Hypothalamus (tissue), 51 donors: ENCODE measurements at places on chromosomes 12 and 14.
A peak's percentile ranks its signal among the peaks of the same experiment; 100 is the strongest.

GRCh38 chr14:20164462-20164861, 25.8 kb downstream of the OR4N5 start:
- no peak for DNase-seq

- no peak for DNase-seq
Observed at GRCh38 chr14:100901391-100902183, 1.9 kb downstream of the RTL1 start.

GRCh38 chr12:46926526-46926925, 100.7 kb upstream of the SLC38A4 start:
- DNase-seq: no peak

DNA sequence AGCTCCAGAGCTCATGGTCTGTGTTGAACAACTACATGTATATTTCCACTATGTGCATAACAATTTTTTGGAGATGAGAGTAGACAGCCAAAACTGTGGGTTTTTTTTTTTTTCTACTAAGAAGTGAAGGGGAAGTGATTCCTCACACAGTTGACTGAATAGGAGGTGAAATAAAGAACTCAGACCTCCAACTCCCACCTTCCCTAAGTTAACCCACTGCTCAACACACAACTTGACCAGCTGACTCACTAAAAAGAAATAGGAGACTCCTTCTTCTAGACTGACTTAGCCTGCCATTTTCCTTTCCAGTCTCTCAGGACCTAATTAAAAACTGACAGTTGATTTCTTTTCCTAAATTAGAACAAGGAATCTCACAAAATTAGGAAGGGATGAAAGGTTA, 1.7 kb downstream of the M6PR start:
- DNase-seq: no peak

- DNase-seq: no peak
Observed at GRCh38 chr14:55814873-55815272, 234.9 kb downstream of the KTN1 start.

DNA sequence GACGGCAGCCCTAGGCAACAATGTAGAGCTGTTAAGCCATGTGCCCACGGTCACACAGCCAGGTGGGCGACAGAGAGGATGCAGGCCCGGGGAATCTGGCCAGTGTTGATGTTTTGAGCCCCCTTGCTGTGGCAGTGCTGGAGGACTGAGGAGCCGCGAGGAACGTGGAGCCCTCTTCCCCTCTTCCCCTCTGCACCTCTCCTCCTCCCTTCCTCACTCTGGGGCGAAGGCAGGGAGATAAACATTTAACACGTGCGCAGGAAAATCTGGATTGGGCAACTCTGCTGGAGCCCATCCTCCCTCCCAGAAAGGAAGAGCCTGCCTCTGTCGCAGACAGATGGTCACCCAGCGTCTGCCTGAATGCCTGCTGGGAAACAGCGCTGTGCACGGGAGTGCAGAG, 376.8 kb downstream of the FUT8 start:
- no peak for DNase-seq

DNA sequence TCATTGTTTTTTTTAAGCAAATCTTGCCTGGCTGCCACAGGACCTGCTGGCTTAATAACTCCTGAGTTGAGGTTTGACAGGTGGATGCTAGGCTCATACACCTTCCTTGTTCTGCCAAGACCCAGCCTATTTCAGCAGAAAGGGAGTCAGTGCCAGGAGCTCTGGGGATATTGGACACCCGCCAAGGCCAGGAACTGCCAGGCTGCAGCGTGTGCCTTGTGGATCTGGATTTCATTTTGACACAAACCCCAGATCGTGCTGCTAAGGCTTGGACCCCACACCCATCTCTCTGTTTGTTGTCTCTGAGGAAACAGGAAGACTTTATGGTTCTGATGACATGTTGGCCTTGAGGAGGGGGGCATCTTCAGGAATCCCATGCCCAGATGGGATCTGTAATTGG, 44.4 kb upstream of the PRIMA1 start:
- DNase-seq: no peak

- no peak for DNase-seq
Observed at GRCh38 chr14:25117342-25117741, 67.4 kb upstream of the STXBP6 start.

DNA sequence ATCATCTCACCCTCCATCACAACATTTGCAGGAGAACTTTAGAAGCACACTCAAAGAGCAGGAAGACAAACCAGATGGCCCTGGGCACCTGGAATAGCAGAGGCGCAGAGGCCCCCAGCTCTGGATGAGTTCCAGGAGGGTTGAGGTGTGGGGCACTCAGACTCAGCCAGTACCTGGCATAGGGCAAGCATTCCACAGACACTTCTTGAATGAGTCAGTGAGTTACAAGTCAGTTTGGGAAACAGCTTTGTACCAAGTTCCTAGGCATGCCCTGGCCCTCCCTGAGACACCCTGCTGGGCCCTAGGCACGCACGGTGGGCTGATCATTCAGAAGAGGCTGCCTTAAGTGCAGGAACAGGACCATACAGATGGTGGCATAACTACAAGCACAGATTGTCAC, 54.3 kb downstream of the MAP3K9 start:
- no peak for DNase-seq

GRCh38 chr12:109928058-109928656, 28.1 kb downstream of the TCHP start:
- DNase-seq: no peak

GRCh38 chr12:103956509-103957027, 9.1 kb upstream of the TDG start:
- peak; percentile 30 for DNase-seq

- DNase-seq: no peak
Observed at GRCh38 chr12:65956056-65956738, 131.9 kb downstream of the HMGA2 start.

DNA sequence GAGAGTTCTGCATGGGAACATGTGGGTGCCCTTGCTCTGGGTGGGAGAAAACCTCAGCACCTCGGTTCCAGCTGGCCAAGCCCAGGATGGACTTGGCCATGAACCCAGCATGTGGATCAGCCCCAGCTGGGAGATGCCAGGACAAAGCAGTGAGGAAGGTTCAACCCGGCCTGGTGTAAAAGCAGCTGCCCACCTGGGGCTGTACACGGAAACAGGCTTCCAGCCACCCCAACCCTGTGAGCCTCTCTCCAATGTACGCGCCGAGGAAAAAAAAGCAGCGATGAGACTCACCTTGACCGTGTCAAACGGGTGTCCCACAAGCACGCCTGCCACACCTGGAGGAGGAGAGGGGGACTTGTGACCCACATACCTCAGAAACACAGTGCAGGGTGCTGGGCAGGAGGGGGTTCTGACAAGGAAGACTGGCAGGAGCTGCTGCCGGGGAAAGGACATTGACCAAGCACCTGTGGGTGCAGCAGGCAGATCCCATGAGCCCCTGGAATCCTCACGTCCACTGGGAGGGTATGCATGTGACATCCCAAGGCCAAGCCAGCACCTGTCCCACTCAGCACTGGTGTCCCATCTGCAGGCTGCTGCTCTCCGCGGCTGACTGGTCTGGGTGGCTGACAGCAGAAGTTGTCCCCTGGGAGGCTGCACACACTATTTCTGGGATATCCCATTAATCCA, 7.5 kb downstream of the SLC25A29 start:
- no peak for DNase-seq

DNA sequence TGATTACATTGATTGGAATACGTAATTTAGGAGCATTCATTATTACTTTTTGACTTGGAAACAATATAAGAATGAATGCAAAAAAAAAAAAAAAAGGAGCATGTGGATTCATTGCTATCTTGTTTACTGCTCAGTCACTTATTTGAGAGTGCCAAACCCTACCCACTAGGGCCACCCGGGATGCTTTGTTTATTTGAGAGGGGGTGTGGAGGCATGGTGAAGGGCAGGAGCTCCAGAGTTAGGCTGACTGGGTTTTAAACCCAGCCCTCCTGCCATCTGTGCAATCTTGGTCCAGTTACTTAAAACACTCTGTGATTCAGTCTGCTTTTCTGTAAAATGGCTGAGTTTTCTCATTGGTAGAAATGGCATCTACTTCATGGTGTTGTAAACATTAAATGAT, 195.2 kb downstream of the RAD51B start:
- no peak for DNase-seq

- DNase-seq: no peak
Observed at GRCh38 chr14:89429199-89430181, 12.5 kb upstream of the FOXN3 start.

DNA sequence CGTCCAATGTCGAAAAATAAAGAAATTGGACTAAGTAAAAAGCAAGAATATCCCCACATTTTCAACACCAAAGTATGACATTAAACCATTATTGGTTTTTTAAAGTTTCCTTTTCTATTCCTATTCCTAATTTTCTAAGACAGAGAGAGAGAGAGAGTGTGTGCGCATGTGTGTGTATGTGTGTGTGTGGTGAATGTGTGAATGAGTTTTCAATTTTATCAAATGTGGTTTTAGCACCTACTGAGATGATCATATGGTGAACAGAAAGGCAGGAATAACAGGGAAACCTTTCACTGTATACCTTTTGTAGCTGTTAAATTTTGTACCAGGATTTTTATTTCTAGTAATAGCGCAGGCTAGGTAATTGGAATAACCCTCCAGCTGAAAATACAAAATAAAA, 80.4 kb upstream of the RAP1B start:
- no peak for DNase-seq

GRCh38 chr12:89276860-89277259, 75.4 kb downstream of the DUSP6 start:
- no peak for DNase-seq

DNA sequence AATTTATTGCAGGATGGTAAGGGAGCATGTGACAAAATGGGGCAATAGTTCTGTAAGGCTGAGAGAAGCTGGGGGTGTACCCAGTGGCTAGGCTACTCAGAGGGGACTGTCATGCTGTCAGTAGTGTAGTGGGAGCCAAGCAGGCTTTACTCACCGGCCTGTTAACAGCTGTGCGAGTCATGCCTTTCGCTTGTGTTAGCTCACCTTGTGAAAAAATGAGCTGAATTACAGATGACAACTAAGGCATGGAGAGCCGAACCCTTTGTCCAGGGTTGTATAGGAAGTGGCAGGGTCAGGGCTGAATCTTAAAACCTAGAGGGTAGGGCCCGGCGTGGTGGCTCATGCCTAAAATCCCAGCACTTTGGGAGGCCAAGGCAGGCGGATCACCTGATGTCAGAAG, 37.9 kb downstream of the SH2B3 start:
- DNase-seq: no peak

- DNase-seq: no peak
Observed at GRCh38 chr12:54590978-54591591, 2.6 kb upstream of the PPP1R1A start.

DNA sequence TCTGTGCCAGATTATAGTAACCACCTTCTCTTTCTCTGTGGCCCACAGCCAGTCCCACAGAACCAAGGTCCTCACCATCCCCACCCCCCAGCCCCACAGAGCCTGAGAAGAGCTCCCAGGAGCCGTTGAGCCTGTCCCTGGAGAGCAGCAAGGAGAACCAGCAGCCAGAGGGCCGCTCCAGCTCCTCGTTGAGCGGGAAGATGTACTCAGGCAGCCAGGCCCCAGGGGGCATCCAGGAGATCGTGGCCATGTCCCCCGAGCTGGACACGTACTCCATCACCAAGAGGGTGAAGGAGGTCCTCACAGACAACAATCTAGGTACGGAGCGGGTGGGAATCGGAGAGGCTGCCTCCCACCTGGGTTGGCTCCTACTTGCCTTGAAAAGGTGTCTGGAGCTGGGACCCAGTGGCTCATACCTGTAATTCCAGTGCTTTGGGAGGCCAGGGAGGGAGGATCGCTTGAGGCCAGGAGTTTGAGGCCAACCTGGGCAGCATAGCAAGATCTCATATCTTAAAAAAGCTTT, 34.4 kb downstream of the PHETA1 start:
- DNase-seq: no peak

DNA sequence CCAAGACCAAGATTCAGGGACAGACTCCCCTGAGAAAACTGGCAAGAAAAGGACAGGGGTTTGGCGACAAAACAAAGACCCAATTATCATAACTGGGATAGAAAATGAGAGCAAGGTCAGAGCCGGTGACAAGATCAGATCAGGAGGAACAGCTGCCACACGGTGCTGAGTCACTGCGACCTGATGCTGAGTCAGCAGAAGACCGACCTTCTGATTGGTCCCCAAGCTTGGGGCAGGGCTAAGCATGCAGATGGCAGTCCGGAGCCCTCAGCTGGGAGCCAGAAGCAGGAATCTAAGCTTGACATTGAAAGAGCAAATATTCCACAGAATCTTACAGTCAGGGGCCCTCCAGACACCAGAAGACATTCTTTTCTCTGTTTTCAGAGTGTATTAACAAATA, 19.1 kb upstream of the ARMH4 start:
- DNase-seq: no peak

DNA sequence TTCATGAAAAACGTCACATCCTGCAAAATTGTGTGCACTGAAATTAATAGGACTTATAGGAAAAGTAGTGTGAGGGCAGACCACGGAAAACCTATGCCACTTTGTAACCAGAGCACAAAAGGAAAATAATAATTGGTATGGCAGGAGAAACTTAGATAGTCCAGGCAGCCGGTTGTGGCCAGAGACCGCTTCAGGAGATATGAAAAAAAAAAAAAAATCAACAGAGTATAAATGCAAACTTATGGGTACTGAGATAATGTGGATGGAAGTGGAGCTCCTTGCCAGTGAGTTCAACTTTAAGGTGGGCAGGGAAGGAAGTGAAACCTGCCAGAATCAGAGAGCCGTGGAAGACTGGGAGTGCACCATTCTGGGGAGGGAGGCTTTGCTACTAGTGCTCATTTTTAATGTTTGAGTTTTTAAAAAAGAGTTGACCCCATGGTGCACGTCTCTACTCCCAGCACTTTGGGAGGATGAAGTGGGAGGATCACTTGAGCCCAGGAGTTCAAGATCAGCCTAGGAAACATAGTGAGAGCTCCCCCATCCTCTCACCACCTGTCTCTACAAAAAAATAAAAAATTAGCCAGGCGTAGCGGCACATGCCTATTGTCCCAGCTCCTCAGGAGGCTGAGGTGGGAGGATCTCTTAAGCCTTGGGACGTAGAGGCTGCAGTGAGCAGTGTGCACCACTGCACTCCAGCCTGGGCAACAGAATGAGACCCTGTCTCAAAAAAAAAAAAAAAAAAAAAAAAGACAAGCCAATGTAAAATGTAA, 34.3 kb upstream of the METAP2 start:
- no peak for DNase-seq

GRCh38 chr12:27821259-27821973, 41.4 kb upstream of the MANSC4 start:
- DNase-seq: no peak

DNA sequence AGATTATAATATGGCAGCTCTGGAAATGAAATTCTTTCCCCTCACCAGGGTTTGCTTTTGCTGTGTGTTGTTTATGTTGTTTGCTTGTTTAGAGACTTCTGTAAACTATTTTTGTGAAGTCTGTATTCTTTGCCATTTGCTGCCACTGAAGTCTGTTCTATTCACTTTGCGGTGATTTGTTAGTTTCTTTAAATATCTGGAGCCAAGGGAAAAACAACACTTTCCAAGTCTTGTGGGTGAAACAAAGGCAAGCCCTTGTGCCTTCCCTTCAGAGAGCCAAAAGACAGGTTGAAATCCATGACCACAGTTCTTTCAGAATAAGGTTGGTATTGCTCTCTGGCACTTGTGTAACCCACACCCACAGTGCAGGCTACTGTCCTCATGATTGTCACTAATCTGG, 59.5 kb upstream of the RNU6-7 start:
- no peak for DNase-seq
